ENCODE measurements at places on chromosomes 5 and 9.
A peak's percentile ranks its signal among the peaks of the same experiment; 100 is the strongest.

- no peak for DNase-seq
Observed at GRCh38 chr5:142009886-142010285, 2.9 kb downstream of the GNPDA1 start.

- DNase-seq, result peak; percentile 34
Observed at GRCh38 chr5:54249210-54250028, 61.0 kb downstream of the ARL15 start.

DNA sequence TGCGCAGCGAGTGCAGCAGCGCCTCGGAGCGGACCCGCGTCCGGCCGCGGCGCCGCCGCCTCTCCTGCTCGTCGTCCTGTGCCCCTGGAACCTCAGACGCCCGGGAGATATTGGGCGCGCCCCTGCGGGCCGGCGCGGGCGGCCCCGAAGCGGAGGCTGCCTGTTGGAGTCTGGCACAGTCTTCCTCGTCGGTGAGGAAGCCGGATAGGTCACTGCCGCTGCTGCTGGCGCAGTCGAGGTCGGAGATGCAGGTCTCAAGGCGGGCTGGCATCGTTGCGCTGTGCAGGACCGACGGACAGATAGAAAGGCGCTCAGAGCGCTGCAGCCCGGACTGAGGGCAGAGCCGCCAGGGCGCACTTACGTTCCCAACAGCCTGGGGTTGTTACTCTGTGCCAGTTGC, 344 bp downstream of the NEUROG1 start:
- peak; percentile 3 for DNase-seq

DNA sequence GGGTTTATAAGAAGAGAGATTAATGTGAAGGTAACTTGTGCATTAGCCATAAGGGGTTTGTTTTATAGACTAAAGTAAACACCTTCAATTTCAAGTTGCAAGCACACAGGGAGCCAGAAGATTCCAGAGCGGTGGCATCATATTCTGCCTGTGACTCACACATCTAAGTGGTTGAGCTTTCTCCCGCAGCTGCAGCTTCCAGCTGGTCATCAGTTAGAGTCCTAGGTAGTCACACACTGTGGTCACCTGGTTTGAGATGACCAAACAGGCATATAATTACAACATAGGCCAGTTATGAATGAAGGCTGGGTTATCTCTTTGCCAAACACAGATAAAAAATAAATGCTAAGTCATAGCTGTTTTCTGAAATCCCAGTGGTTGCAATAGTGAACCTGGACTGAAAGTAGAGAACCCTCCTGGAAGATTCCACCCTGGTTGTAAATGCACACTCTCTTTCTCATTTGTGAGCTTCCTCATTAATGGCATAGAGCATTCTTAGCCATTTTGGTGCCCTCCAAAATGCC, 171.3 kb downstream of the GDNF start:
- DNase-seq, result peak; percentile 99

DNA sequence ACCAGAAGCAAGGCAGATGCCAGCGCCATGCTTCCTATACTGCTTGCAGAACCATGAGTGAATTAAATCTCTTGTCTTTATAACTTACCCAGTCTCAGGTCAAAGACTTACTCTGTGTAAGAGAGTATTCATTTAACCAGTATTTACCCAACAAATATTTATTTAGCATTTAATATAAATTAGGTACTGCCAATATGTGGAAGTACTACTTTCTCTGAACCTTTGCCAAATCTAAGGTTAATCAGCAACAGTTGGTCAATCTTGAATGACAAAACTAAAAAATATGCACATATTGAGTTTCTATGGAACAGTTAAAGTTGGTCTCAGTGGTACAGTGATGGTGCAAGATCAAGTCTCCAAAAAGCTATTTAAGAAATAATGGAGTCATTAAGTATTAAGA, 155.9 kb upstream of the CCNG1 start:
- DNase-seq, result no peak

DNA sequence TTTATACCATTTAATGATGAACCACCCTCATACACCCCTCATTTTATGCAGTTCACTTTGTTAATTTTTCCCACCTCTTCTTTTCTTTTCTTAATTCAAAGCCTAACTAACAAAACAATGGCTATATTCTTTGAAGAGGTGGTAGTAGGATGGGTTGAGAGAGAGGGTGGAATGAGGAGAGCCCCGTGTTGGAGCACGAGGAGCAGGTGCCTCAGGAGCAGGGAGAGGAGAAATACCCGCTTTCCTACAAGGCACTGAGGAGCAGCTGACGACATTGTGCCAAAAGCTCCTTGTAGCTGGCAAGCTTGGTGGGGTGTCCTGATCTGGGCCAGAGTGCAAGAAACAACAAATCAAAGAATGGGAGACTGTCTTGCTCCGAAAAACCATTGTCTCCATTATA, 129.6 kb downstream of the HTR4 start:
- DNase-seq, result no peak

DNA sequence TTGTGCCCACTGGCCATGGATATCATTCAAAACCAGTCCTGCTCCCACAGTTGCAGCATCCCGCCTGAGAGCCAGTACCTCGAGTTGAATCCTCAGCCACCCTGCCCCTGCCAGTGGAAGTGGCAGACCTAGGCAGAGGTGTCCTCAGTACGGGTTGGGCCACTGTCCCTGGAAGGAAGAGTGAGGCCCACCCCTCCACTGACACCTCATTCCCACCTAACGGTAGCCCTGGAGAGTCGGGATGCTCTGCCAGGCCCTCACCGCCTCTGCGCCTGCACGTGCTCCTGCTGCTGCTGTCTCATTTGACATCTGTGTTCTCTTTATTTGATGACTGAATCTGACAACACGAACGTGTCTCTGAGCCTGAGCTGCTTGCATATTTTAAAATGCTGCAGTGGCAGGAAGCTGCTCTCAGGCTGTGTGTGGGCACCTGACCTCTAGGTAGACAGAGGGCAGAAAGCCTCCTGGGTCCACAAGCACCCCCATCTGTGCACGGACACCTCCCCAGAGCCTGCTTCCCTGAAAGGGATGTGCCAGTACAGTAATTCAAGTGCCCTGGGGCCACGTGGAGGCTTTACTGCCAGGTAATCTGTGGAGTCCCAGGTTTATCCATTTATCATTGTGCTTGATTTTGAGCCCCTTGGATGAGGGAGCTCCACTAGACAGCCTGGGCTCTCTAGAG, 194.7 kb downstream of the CACNA1B start:
- DNase-seq, result no peak

DNA sequence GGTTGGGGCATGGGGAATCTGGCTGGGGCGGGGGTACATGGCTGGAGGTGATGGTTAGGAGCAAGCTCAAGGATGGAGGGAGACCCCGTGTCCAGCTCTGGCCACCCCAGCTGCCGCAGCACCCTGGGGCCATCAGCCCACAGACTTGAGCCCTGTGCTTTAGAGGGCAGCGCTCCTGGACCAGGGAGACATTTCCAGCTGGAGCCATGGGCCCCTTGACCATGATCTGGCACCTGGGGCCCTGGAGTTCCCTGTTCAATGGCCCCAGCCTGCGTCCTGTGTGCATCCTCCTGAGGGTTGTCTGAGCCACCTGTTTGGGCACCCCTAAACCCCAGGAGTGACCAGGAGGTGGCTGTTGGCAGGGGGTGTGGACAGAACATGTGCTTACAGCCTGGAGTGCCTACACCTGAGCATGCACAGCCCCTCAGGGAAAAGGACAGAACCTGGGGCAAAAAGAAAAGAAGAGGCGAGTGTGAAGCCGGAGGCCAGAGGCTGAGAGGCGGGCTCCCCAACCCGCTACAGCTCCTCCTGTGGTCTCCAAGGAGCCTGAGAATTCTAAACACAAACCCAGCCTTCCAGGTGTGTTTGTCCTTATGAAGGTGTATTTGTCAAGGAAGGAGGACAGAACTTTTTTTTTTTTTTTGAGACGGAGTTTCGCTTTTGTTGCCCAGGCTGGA, 126.7 kb downstream of the C9orf50 start:
- DNase-seq, result no peak

DNA sequence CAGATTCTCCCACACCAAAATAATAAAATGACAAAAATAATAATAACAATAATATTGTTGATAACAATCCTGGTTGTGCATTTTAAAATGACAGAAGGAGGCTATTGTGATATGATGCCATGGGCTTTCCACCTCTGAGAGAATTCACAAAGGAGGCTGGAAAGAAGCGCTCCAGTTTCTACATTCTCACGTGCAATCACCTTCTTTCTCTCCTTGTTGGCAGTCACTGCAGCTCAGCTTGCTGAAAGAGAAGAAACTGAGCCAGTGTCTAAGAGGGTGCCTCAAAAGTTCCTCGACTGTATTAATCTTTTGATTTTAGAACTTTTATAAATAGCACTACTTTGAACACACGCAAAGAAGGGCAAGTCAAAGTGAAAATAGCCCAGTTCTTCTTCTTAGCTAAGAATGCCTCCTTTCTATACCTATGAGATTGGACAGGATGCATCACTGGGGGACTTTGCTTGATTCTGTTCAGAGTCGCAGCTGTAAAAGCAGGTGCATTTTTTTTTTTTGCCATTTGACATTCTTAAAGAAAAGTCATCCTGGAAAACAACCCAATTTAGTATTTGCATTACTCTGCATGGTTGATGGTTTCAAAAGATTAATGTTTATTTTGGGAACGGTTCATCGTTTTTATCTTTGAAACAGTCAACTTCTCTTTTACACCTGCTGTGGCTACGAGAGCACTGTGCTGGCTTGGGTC, 12.4 kb upstream of the SUB1 start:
- DNase-seq, result no peak

- DNase-seq, result no peak
Observed at GRCh38 chr5:17748201-17748600, 113.9 kb downstream of the TAF11L14 start.

DNA sequence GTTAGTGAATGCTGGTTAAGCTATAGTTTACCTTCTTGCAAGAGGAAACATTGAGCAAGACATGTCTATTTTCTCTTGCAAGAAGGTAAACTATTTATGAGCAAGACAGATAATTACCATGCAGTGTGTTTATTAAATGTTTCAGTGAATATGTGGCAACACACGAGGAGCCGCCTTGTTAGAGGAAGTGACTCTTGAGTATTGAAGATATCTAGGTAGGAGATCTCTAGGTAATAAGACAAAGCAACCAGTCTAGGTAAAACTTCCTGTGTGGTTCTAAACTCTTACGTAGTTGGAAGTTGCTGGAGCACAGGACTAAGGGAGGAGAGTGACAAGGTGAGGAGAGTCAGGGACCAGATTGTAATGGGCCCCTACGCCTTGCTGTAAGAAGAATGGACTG, 16.8 kb downstream of the SKP2 start:
- DNase-seq, result no peak

DNA sequence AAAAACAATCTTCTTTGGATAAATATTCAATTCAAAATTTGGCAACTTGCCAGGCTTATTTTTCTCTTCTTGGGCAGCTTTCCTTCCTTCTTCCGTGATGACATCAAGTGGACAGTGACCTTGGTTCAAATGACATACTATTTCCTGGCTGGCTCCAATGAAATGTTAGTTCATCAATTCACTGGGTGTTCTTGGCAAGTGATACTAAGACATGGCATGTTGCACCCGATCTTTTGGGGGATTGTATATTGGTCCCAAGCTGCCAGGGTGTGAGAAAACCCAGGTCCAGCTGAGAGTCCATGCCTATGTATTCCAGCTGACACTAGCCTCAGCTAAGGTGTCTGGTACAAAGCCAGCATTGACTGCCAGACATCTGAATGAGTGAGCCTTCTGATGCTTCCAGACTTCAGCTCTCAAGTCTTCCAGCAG, 252.9 kb downstream of the MAT2B start:
- peak; percentile 67 for DNase-seq

GRCh38 chr9:136373300-136374182, at the start of gene CARD9:
TSS of gene CARD9 (minus strand) at chr9:136373669. CDS start at chr9:136372078, 1,591 bp downstream.
- no peak for DNase-seq

GRCh38 chr9:72982146-72982799, 29.4 kb upstream of the ALDH1A1 start:
- DNase-seq, result peak; percentile 4

- peak; percentile 84 for DNase-seq
Observed at GRCh38 chr9:99140685-99141314, 35.9 kb downstream of the TGFBR1 start.

GRCh38 chr5:179766726-179767455, 26.9 kb upstream of the LTC4S start:
- DNase-seq, result no peak

DNA sequence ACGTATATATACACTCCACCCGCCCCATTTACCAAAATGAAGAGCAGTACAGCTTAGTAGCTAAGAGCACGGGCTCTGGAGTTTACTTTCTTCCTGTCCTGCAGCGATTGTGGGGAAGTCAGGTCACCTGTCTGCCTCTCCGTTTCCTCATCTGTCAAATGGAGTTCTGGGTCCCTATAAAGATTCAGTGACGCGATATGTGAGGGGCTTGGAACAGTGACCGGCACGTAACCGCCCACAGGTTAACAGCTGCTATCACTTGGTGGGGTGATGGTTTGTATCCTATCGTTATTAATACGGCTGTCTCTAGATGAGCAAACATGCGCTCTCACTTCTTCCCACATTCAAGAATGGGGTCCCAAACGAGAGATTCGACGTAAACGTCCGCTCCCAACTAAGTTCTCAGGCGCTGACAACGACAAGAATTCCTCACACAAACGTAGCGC, 426 bp downstream of the FAM114A2 start:
- peak; percentile 27 for DNase-seq

GRCh38 chr5:126692971-126693370, 84.0 kb upstream of the LMNB1 start:
- DNase-seq, result no peak
